ENCODE measurements at places on chromosomes 5 and 9. TPM values are rescaled to one million over a fixed set of nuclear protein-coding genes. Genes with fewer than 3 reads are reported as not detected.

CCNO gene
- total RNA-seq: 0.41 TPM

WDR38 gene
- total RNA-seq: not detected

NKD2 gene
- total RNA-seq: 7.9 TPM

ANKDD1B gene
- total RNA-seq: not detected

ANKRD34B gene
- total RNA-seq: 6.3 TPM
